ENCODE measurements at places on chromosomes 12 and 14.

- DNase-seq: no peak
Observed at GRCh38 chr12:26429070-26429691, 233.8 kb downstream of the SSPN start.

- DNase-seq: no peak
Observed at GRCh38 chr12:38884666-38885065, 20.7 kb downstream of the CPNE8 start.

DNA sequence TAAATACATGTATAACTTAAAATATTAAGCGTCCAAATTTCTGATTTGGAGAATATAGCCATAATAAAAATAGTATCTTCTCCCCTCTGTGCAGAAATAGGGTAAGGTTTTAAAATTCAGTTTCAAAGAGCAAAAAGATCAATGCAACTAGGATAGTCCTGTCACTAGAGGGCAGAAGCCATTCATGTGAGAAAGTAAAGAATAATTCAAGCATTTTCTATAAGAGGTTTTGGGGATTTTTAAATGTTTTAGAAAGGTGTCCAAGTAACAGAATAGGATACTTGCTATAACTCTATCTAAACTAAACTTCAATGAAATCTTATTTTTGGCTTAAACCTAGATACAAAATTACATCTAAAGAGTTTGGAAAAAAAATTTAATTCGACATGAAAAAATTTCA, 50.3 kb downstream of the ADAMTS20 start:
- DNase-seq: peak; percentile 2

DNA sequence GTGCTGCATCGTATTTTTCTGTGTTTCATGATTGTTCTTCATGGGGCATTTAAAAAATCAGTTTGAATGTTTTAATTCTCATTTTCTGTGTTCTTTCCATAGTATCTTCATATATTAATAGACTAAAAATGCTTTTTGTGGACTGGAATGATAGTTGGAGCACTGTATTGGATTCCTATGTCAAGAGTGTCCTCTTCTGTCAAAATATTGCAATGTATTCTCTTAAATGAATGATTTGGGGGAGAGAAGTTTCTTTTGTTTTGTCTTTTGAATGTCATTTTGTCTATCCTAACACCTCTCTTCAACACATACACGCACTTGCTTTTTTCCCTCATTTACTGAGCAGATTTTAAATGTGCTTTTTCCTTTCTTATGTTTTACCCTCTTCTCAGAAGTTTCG, 4.7 kb upstream of the EIF2S3B start:
- no peak for DNase-seq

GRCh38 chr12:7666595-7666994, 887 bp upstream of the APOBEC1 start:
- no peak for DNase-seq

GRCh38 chr12:51200156-51200555, 17.7 kb downstream of the POU6F1 start:
- DNase-seq: no peak

GRCh38 chr14:89397569-89398230, 19.3 kb downstream of the FOXN3 start:
- no peak for DNase-seq

DNA sequence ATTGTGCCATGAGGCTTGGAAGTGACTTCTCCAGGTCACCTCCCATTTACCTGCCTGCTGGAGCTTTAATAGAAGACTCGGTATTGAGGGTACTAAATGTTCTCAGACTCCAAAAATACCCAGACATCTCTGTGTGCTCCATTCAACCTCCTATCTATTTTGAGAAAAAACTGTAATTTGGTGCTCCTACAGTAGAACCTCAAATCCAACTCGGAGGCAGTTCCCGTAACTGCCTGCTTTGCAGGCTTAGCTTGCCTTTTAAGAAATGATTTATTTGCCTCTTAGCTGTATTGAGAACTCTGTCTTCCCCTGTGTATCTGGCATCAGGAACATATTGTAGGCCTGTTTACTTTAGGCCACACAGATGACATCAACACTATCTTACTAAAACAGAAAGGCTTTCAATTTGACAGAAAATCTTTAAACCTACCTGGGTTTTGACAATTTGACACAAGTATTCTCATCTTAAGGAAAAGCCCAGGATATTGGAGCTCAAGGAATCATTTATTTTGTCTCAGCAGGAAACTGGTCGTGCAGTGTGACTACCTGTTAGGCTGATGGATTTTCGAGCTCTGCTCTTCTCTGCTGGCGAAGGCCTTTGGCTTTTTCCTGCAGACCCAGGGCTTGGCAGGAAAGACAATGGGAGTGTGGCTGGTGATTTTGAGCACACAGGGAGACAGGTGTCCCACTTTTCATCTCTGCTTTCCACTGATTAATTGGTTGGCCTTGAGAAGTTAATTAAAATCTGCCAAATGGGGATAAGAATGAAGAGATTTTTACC, 314.8 kb downstream of the SNAPC1 start:
- DNase-seq: no peak

GRCh38 chr14:64704743-64705380, 638 bp downstream of the PLEKHG3 start:
- no peak for DNase-seq

- no peak for DNase-seq
Observed at GRCh38 chr14:58270628-58271027, 26.0 kb downstream of the PSMA3 start.

- no peak for DNase-seq
Observed at GRCh38 chr14:93727039-93727740, 61.1 kb downstream of the PRIMA1 start.

DNA sequence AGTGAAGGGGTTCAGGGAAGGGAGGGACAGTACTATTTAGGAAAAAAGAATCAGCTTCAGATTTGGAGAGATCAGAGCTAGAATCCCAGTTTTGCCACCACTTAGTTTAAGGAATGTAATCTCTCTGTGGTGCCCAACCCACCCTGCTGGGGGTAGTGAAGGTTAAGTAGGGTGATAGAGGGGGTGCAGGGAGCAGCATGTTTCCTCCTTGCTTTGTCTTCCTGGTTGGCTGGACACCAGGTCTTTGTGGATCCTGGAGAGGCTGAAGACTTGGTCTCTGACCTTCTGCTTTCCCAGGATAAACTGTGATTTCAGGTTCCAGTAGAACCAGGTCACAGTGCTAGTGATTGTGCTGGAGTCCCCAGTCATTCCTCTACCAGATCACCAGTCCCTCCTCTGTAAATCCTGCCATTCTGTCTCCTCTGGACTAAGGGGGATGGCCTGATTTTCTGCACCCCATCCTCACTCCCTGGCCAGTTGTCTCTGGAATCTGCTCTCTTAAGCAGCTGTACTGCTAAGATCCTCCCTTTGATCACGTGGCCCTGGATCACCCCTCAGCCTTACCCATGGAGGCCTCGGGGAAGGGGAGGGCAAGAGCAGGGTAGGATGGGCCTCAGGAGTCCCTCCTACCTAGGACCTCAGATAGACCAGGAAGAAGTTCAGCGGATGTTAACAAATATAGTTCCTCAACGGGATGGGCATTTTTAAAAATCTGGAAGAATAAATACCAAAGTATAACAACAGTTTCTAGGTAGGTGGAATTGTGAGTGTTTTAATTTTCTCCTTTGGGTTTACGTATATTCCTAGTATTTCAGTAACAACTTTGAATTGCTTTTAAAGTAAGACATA, 3.1 kb downstream of the MAP3K12 start:
- no peak for DNase-seq

DNA sequence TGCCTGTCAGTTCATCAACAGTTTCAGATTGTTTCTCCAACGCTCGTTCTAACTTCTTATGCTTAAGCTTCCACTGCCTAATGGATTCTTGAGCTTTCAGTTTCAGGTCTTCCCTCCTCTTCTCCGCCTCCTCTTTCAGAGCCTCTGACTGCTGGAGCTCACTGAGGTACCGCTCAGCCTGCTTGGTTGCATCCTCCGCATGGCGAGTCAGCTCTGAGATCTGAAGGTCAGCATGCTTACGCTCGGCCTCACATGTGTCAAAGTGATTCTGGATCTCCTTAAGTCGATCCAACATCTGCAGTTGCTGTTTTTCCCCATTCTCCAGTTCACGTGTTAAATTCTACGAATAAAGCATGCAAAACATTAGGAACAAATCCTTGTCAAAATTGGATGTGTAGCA, 148.8 kb downstream of the CEP128 start:
- DNase-seq: no peak

DNA sequence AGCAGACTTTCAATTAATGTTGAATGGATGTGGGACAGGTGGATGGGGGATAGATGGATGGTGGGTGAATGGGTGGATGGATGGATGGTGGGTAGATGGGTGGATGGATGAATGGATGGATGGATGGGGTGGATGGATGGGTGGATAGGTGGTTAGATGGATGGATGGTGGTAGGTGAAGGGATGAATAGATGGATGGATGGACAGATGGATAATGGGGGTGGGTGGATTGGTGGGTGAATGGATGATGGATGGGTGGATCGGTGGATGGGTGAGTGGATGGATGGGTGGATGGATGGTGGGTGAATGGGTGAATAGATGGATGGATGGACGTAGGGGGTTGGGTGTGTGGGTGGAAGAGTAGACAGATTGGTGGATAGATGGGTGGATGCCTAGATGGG, 14.0 kb upstream of the INF2 start:
- no peak for DNase-seq

DNA sequence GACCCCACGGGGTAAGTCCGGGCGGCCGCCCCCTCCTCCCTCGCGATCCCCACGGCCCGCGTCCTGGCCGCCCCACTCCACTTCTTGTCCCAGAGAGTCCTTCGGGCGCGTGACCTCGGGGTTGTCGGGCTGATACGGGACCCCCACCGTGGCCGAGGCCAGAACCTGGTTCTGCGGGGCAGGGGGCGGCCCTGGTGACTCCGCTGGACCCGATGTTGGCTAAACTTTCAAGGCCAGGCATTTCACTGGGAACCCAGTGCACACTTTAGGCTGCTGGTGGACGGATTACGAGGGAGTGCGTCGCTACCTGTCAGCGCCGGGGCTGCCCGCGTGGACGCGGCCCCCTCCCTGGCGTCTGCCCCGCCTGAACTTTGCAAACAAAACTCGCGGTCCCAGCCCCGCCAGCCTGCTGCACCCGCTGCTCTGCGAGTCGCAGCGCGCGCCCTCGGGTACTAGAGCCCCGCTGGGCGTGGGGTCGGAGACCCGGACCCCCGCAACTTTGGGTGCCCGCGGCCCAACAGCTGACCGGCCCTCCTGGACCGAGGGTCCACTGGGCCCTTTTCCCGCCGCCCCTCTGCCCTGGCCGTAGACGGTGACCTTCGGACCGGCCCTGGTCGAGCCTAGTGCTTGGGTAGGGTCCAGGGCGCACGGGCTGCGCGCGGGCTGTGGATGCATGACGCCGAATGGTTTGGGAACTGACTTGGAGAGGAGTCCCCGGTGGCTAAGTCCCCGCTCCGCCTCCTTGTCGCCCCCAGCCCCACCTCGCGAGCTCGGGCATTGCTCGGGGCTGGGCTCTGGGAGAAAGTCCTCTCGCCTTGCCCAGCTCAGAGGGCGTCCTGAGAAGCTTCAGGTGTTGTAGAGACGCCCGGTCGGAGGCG, 624 bp downstream of the RIN3 start:
- peak; percentile 28 for DNase-seq

DNA sequence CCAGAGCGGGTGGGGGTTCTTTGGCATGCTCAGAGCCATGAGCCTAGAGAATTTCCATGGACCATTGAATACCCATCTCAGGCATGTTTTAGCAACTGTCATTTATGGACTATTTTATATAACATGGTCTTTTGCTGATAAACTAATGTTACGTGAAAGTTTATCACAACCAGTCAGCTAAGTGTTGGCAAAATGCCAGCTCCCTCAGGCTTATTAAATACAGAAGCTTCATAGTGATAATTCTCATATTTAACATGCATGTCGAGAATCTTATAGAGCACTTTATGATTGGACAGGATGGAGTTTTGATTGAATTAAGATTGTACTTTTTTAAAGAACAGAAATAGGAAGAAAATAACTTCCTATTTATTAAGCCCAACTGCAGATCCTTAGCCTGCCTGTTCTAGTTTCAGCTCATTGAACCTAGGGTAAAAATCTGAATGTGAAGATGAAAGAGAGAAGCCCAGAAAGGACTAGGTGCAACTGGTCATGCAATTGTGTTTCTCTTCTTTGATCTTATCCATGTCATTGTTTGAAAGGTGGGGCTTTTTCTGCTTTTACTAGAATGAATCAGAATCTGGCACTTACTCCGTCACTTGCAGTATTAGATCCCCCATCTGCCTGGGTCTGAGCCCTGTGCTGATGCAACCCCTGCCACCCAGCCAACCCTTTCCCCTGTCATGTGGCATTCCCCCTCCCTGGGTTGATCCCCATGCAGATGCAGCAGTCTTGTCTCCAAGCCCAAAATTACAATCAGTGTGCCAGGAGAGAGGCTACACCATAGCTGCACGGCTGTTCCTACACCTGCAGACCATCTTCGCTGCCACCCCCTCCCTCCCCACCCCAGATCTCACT, 134.6 kb upstream of the EVL start:
- DNase-seq: peak; percentile 12

- DNase-seq: no peak
Observed at GRCh38 chr12:76697849-76698248, 66.1 kb upstream of the ZDHHC17 start.

DNA sequence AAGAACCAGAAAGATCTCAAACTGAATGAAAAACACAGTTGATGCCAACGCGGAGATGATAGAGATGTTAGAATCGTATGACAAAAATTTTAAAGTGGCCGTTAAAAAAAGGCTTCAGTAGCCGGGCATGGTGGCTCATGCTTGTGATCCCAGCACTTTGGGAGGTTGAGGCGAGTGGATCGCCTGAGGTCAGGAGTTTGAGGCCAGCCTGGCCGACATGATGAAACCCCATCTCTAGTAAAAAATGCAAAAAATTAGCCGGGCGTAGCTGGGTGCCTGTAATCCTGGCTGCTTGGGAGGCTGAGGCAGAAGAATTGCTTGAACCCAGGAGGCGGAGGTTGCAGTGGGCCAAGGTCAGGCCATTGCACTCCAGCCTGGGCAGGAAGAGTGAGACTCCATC, 5.4 kb upstream of the ACVRL1 start:
- DNase-seq: no peak

GRCh38 chr12:24600551-24600950, 348.4 kb downstream of the BCAT1 start:
- DNase-seq: no peak

GRCh38 chr12:91276509-91276908, 93.9 kb upstream of the DCN start:
- DNase-seq: no peak

- DNase-seq: no peak
Observed at GRCh38 chr12:56165369-56165768, 7.2 kb downstream of the MYL6 start.

DNA sequence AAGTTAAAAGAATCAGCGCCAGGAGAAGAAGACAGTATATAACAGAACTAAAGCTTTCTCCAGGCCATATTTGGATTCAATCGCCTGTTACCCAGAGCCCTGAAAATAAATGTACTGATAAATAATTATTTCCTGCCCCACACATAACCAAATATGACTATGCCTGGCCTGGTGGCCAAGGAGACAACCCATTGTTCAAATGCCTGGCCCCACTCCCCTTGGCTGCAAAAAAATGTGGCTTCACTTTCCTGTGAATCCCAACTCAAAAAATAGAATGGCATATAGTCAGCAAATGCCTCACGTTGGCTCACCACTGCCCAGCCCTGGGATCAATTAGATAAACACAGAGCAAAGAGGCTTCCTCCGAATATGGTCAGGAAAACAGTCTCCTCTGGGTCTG, 472.1 kb downstream of the BCL11B start:
- DNase-seq: no peak

GRCh38 chr14:66069830-66070541, 416.2 kb upstream of the CCDC196 start:
- DNase-seq: peak; percentile 53

GRCh38 chr12:54019091-54019811, 9.0 kb upstream of the HOXC6 start:
- DNase-seq: no peak

GRCh38 chr12:115813256-115813655, 464.2 kb downstream of the MED13L start:
- no peak for DNase-seq

- no peak for DNase-seq
Observed at GRCh38 chr12:51323966-51324895, at the start of gene BIN2. Gene BIN2, minus strand, starts transcription at chr12:51324174. Its CDS starts 72 bp downstream, at chr12:51324102.

Measured in astrocyte (in vitro differentiated cells and primary cell).